ENCODE measurements at places on chromosomes 13 and 19. TPM values are rescaled to one million over a fixed set of nuclear protein-coding genes. Genes with fewer than 3 reads are reported as not detected.

Gene RASL11A
- total RNA-seq = 10.5 TPM

Gene CDX2
- total RNA-seq = not detected

Gene KRTDAP
- total RNA-seq = 3.3 TPM

Gene CCNA1
- 0.20 TPM for total RNA-seq

Gene SUPT20H
- 99.6 TPM for total RNA-seq

Gene EML2
- total RNA-seq = 33.8 TPM

Gene RNF17
- not detected for total RNA-seq

Gene MED16
- 87.8 TPM for total RNA-seq

Gene ZSCAN1
- total RNA-seq = 2.9 TPM

Gene MISP
- 1.4 TPM for total RNA-seq

Gene USHBP1
- total RNA-seq = not detected

Gene PSG4
- total RNA-seq = not detected

Gene ELSPBP1
- total RNA-seq = not detected

Gene SHANK1
- total RNA-seq = 11.9 TPM

Gene IGSF23
- not detected for total RNA-seq

Gene NLRP8
- total RNA-seq = not detected

Gene KIR2DL3
- not detected for total RNA-seq

Gene SCN1B
- total RNA-seq = 2.8 TPM

Gene SMIM17
- 2.1 TPM for total RNA-seq

Gene USF2
- total RNA-seq = 137 TPM

Gene TNFSF9
- 0.76 TPM for total RNA-seq

Gene KLK4
- not detected for total RNA-seq

Gene CASP14
- not detected for total RNA-seq

Gene F10
- 12.1 TPM for total RNA-seq

Gene EDNRB
- total RNA-seq = 3.0 TPM

Gene TNNT1
- total RNA-seq = 47.5 TPM

Gene CD209
- not detected for total RNA-seq

Gene PRKCSH
- 381 TPM for total RNA-seq

Gene CCDC70
- not detected for total RNA-seq

Gene C1QTNF9B
- total RNA-seq = not detected

Gene DCAF15
- total RNA-seq = 55.7 TPM

Gene TYROBP
- not detected for total RNA-seq

Gene KLK14
- total RNA-seq = 0.99 TPM

Gene SPRED3
- total RNA-seq = 7.0 TPM

Gene HOMER3
- total RNA-seq = 53.7 TPM

Gene VSTM2B
- not detected for total RNA-seq

Gene POU4F1
- not detected for total RNA-seq

Gene ZNF527
- total RNA-seq = 8.5 TPM

Gene TMEM145
- total RNA-seq = 0.25 TPM

Gene TNFSF11
- total RNA-seq = not detected

Gene SERTM1
- 3.1 TPM for total RNA-seq

Gene NXNL1
- not detected for total RNA-seq

Gene SWSAP1
- total RNA-seq = 2.7 TPM

Gene ZNF253
- 28.1 TPM for total RNA-seq

Gene FGF22
- 0.38 TPM for total RNA-seq

Gene TLE5
- 411 TPM for total RNA-seq

Gene PSG6
- not detected for total RNA-seq

Gene LILRA5
- not detected for total RNA-seq

Gene C13orf42
- not detected for total RNA-seq

Gene COX6B2
- total RNA-seq = 7.3 TPM

Gene FFAR2
- not detected for total RNA-seq

Gene ATP8A2
- 35.8 TPM for total RNA-seq

Gene SYT5
- 0.47 TPM for total RNA-seq

All from mesothelial cell of epicardium (in vitro differentiated cells).